ENCODE measurements at places on chromosomes 11 and 22.

DNA sequence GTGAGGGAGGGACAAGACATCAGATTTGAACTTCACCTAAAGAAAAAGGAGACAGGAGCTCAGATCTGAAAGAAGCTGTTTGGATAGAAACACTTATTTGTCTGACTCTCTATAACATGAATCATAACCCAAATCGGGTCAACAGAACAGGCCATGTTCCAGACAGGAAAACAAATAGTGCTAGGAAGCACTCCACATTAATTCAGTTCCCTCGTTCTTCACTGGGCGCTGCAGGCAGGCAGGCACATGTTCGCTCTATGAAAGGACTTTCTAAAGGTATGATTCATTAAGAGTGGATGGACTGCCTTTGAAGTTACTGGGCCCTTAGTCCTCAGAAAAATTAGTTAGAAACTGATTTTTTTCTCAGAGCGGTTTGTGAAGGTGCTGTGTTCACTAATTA, 137.5 kb upstream of the TRPC6 start:
- no peak for DNase-seq

DNA sequence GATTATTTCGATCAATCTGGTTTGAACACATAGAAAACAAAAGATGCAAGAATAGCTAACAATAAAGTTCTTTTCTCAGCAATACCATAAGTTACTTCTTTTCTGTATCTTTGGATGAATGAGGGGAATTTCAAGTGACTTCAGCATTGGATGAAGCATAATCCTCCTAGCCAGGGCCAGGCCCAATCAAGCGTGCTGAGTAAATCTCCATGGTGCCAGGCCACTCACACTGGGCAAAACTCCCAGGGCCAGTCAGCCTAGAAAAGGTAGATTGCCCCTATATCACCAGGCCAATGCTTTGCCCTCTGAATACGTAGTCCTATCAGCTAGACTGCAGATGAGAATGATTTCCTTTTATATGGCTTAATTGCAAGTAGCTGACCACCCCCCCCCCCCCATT, 6.0 kb downstream of the CNTF start:
- DNase-seq, result no peak

DNA sequence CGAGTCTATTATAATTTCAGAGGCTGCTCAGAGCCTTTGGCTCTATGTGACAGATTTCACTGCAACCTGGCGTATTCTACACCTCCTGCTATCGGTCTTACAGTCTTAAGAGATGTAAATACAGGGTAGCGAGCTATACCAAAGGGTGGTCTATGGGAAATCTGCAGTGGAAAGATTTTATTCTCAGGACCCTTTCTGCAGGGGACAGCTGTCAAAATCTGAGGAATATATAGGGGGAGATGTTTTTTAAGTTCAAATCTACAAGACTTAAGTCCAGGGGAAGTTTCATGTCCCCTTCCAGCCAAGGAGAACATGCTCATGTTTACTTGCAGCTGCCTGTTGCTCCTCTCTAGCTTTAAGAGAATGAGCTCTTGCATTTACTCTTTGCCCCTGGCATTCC, 62.7 kb downstream of the MICAL2 start:
- no peak for DNase-seq

- no peak for DNase-seq
Measured at GRCh38 chr11:68204402-68204801, 8.7 kb downstream of the KMT5B start.

Measured in iPS-NIHi11 (cell line).